Stimulated activated CD8-positive, alpha-beta memory T cell treated with anti-CD3 and anti-CD28 coated beads, Interleukin-4, amount 100 ng/mL, for 4 hours (primary cell): ENCODE measurements at places on chromosomes 7 and 10.

GRCh38 chr10:13365243-13365642 lies 17.1 kb upstream of the SEPHS1 start:
- no peak for DNase-seq

GRCh38 chr10:87038786-87039185 lies 18.7 kb downstream of the FAM25A start:
- no peak for DNase-seq

DNA sequence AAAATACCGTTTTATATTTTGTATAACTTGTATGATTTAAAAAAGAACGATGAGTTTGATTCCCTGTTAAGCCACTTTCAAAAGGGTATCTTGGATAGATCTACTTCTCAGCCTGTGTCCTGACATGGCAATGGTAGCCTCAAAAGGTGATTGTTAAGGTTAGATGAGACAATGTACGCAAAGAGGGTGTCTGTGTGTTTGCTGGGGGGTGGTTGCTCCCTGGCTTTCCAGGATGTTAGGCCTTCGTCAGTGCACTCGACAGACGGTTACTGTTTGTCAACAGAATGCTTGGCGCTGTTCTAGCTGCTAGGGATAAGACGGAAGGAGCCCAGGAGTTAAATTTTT lies 90.3 kb downstream of the NEURL1 start:
- no peak for DNase-seq

DNA sequence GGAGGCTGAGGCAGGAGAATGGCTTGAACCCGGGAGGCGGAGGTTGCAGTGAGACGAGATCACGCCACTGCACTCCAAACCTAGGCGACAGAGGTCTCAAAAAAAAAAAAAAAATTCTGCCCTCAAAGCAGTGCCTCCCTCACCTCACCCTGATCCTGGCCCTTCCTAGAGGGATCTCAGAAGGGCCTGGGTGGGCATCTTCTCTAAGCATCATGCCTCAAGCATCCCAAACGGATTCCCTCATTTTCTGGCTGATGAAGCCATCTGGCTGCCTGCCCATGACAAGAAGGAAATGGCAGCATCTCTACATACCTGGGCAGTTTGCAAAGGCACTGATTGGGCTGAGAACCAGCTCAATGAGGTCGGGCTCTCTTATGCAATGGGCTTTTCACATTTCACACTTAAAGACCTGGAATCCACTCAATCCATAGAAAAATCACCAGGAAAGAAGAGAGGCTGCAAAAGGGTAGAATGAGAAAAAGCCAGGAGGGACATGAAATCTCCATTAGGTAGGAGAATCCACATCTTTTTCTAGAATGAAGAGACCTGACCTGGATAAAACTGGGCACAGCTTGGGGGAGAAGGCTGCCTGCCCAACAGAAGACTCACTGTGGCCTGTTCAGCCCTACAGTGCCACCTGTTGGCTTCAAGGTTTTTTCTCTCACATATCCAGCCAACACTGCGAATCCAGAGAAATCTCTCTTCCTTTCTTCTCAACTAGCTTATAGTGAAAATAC lies 48.1 kb downstream of the PDLIM1 start:
- DNase-seq, result no peak

DNA sequence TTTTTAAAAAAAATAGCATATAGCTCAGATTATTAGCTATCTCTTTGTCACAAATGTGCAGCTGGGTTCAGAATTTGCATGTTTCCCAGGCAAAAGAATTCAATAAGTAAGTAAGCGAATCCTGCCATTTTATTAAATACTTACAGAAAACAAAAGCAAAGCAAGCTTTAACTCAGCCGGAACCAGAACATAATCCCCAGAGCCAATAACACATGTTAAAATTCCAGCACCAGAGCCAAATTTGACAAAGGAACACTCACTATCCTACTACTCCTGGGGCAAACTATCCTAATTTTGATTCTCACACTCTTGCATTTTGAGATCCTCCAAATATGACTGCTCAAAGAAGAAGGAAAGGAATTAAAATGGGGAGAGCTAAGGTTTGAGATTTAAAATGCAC lies 32.6 kb downstream of the LRRTM3 start:
- DNase-seq, result no peak

DNA sequence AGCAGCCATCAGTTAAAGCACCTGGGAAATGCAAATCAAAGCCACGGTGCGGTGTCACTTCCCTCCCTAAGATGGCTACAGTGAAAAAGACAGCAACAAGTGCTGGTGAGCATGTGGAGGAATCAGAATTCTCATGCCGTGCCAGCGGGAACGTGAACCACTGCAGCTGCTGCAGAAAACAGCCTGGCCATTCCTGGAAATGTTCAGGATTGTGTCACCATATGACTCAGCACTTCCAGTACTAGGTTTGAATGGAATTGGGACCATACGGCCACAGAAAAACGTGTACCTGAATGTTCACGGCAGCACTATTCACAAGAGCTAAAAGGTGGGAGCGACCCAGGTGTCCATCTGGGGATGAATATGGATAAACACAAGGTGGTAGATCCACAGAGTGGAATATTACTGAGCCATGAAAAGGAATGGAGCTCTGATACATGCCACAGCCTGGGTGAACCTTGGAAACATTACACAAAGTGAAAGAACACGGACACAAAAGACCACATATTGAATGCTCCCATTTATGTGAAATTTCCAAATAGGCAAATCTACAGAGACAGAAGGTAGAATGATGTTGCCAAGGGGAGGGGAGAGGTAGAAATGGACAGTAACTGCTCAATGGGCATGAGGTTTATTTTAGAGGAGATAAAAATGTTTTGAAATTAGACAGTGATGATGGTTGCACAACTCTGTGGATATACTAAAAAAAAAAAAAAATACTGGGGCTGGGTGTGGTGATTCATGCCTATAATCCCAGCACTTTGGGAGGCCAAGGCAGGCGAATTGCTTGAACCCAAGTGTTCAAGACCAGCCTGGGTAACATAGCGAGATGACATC lies 61.6 kb downstream of the MICALL2 start:
- no peak for DNase-seq

- no peak for DNase-seq
Measured at GRCh38 chr7:115910541-115911164, 119.9 kb downstream of the TFEC start.

DNA sequence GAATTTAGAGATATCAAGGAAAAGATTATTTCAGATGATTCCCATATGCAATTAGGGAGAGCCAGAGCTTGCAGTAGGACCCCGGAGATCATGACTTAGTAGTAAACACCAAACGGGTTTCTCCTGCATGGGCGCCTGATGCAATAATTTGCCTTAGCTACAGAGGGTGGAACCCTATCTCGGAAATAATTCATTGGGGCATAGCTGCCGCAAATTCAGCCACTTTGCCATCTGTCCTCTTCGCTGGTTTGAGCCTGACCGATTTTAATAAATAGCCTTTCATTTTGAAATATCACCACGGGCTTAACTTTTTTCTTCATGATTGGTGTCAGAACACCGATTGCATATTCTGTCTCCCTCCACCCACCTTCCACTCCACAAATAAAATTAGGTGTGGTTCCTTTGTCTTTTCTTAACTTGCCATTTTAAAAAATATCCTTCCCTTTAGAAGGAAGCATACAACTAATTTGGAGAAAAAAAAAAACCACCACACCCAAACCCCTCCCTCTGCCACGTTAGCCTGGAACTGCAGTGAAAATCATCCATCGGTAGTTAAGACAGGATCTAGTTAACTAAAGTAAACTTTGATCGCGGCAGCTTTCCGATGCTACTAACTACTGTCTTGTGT lies 1.4 kb downstream of the GARS1 start:
- DNase-seq, result no peak

GRCh38 chr7:128234476-128235026 lies 6.5 kb upstream of the LEP start:
- no peak for DNase-seq

GRCh38 chr7:75989500-75990388 lies 4.7 kb downstream of the TMEM120A start:
- DNase-seq, result no peak

DNA sequence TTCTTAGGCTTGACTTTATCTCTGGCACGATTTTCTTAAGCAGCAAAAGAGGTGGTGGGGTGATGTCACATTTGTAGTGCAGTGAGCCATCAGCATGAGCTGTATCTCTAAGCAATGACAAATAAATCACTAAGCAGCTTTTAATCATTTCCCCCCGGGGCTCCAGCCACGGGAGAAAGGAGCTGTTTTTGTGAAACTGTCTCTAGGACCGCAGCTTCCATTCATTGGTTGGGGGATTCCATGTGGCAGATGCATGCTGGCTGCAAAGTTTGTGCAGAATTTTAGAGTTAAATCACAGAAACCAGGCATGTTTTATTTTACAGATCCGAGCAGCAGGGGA lies 464 bp downstream of the KIAA1217 start:
- DNase-seq, result no peak

GRCh38 chr7:130022623-130023175 lies 28.5 kb downstream of the ZC3HC1 start:
- DNase-seq, result no peak

- no peak for DNase-seq
Measured at GRCh38 chr7:22610263-22610662, 110.3 kb upstream of the STEAP1B start.

DNA sequence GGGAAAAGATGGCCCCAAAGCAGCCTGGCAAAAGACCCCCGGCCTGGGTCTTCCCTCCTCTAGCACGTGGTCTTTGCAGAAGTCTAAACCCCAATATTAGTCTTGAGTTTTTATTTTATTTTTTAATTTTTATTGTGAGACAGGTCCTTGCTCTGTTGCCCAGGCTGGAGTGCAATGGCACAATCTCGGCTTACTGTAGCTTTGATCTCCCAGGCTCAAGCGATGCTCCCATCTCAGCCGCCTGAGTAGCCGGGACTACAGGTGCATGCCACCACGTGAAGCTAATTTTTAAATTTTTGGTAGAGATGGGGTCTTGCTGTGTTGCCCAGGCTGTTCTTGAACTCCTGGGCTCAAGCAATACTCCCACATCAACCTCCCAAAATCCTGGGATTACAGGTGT lies 40.3 kb upstream of the MXI1 start:
- DNase-seq, result no peak

- no peak for DNase-seq
Measured at GRCh38 chr10:3068968-3069737, 1.8 kb downstream of the PFKP start.

DNA sequence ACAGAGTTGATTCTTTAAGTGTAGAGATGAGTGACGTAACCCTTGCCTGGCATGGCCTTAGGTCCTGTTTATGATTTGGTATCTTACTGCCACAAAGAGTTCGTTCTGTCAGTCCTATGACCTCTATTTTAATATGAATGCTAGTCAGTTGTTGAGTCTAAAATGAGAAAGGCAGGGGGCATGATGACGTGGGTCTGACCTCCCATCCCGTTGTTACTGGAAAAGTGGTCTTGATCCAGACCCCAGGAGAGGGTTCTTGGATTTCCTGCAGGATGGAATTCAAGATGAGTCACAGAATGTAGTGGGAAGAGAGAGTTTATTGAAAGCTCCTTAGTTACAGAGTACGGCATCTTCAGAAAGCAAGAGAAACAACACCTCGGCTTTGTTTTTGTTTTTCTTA lies 317.0 kb upstream of the COBL start:
- DNase-seq, result no peak

- DNase-seq, result no peak
Measured at GRCh38 chr10:59698326-59698725, 11.3 kb downstream of the SLC16A9 start.
